ENCODE measurements at places on chromosomes 12 and 14.

DNA sequence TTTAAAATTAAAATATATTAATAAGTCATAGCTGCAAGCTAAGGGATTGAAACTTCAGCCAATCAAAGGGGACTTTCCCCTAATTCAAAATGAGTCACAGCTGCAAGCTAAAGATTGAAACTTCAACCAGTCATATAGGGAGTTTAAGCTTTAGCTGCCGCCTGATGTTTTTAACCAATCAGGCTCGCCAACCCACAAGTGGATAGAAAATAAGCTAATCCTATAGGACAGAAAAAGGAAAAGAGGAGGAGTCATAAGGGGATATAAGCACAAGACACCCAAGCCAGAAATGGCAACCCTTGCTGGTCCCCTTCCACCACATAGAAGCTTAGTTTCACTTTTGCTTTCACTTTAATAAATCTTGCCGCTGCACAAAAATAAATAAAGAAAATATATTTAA is 1154.6 kb downstream of the GALC start:
- peak; percentile 23 for DNase-seq

DNA sequence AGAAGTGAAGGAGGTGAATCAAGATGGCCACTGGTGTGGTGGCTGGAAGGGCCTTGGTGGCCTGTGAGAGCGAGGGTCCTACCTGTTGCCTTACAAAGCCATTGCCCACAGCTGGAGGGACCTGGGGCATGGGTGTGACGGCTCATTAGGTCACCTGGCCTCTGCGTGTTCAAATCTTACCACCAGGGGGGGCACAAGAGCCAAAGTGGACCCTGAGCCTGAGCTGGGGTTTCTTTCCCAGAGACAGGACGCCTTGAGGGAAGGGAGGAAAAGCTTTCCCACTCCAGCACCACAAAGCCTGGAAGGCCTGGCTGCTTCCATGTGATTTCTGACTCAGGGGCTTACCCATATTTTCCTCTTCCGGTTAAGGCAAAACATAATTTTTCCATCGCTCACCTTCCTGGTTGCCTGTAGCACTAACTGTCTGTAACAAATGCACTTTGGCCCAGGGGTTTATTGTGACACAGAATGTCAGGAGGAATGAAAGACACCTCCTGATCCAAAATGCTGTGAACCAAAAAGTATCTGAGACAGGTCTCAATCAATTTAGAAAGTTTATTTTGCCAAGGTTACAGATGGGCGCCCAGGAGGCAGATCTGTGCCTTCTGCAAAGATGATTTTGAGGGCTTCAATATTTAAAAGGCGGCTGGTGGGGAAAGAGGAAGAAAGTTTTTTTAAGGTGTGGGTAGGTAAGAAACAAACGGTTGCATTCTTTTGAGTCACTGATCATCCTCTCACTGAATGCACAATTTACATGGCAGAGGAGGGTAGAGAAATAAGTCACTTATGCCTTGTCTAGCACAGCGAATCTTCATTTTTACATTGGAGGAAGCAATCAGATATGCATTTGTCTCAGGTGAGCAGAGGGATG is 4.3 kb upstream of the CD9 start:
- peak; percentile 82 for DNase-seq

GRCh38 chr12:77953528-77954205 is 123.0 kb downstream of the NAV3 start:
- no peak for DNase-seq

DNA sequence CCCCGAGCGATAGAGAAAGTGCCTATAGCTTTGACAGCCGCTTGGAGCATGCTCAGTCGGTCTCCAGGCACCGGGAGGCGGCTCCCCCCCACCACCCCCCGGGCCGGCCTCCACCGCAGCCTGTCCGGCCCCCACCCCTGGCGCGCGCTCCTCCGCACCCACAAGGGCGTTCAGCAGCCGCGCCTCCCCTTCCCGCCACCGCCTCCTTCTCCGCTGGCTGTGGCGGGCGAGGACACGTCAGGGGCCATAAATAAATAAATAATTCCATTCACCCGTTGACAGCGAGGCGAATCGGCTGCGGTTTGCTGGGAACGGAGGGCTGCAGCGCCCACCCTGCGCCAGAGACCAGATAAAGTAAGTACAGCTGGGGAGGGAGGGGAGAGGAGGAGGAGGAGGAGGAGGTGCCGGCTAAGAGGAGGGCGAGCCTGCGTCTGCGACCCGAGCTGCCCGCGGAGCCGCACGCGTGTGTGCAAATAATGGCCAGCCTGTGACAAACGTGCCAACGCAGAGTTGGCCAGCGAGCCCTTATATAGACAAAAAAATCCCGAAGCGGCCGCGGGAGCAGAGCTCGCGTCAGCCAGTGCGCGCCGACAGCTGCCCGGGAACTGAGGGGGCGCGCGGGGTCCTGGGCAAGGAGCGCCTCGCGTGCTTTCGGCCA is at the start of gene SLC16A7:
TSS of gene SLC16A7 (plus strand) at position 147 of the 658 bp plus-strand sequence. CDS start 108,773 bp downstream, outside the sequence.
- DNase-seq = peak; percentile 84

DNA sequence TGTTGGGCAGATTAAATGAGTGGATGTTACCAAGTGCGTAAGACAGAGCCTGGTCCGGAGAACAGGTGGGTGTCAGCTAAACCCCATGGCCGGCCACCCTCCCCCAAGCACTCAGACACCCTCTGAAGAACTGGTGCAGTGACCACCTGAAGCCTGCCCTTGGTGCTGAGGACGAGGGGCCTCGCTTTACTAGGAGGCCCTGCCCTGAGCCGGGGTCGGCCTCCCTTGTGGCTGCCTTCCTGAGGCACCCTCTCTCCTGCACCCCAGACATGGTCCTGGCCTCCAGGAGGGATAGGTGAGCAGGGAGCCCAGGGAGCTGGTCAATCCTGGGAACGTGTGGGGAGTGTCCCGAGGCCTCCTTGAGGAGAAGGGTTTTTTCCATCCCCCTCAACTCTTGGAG is 4.9 kb upstream of the KIF26A start:
- DNase-seq = no peak

DNA sequence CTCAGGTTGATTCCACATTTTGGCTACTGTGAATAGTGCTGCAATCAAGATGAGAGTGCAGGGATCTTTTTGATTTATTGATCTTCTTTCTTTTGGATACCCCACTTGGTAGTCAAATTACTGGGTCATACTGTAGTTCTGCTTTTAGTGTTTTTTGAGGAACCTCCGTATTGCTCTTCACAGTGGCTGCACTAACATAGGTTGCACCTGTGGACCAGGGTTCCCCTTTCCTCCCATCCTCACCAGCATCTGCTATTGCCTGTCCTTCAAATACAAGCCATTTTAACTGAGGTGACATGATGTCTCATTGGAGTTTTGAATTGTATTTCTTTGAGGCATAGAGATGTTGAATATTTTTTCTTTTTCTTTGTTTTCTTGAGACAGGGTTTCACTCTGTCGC is 152.5 kb upstream of the TMEM132C start:
- DNase-seq = no peak

DNA sequence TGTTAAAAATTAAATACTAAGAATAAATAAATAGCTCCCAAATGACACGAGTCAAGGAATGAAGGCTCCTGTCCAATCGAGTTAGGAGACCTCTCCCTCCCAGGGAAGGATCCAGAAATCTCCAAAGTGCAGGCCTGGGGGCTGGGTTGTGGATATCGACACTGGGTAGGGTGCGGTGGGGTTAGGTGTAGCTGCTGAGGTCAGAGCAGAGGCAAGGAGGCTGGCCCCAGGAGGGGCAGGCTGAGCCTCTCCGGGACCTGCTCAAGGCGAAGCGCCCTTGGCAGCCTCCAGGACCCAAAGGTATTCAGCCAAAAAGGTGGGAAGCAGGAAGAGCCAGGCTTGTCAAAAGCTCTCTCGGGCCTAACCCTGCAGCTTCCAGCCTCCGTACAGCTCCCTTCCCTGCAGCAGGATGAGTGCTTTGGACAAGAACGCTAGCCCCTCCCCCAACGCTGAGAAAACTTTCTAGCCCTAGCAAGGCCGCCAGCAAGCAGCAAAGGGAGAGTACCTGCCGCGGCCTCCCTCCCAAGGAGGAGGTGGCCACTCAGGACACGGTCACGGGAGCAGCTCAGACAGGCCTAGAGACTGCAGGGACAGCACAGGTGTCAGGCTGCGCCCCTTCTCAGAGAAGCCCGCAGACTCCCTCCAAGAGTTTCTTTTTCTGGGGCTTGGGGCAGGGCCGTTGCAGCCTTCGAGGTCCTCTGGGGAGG is 3.7 kb upstream of the PNMA1 start:
- DNase-seq = no peak

DNA sequence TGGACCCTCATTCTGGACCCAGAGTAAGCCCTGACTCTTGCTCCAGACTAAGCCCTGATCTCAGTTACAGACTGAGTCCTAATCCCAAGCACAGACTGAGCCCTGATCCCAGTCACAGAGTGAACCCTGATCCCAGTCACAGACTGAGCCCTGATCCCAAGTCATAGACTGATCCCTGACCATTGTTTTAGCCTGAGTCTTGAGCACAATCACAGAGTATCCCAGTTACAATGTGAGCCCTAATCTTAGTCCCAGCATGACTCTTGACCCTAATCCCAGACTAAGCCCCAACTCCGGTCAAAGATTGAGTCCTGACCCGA is 240.6 kb downstream of the RBM19 start:
- DNase-seq = no peak

- DNase-seq = peak; percentile 89
These were observed 65.0 kb downstream of the SETD3 start for GRCh38 chr14:99415496-99416281.

DNA sequence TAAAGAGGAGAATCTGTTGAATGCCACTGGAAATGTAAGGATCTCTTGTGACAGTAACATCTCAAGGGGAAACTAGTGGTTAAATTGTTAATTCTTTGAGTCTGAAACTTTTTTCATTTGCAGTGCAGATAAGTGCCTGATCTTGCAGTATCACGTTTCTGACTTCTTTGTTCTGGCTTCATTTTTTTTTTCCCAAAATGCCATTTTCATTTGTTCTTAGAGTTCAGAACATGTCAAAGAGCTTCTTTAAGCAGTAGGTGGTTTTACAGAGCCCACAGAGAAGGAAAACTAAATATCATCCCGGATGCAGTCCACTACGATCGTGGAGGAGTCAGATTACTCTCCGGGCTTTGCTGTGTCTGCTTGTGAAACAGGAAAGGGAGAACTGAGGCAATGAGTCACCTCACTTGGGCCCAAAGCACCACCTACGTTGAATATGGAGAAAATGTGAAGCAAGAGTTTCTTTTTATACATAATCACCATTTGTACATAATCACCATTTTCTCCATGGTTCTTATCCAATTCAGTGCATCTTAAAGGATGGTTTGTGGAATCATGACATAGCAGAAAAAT is 43.9 kb downstream of the HMGA2 start:
- peak; percentile 87 for DNase-seq

DNA sequence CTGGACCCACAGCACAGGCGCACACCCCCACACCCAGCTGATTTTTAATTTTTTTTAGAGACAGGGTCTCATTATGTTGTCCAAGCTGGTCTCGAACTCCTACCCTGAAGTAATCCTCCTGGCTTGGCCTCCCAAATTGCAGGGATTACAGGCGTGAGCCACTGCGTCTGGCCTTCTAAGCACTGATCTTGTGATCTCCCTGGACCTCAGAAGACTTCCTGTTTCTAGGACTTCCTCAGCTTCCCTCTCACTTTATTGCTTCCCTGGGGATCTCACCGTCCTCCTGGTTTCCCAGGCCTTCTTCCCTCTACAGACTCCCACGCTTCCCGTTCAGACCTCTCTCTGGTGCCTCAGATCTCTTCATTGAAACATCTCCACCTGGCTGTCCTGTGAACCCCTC is 13.8 kb downstream of the ZNF839 start:
- peak; percentile 42 for DNase-seq

DNA sequence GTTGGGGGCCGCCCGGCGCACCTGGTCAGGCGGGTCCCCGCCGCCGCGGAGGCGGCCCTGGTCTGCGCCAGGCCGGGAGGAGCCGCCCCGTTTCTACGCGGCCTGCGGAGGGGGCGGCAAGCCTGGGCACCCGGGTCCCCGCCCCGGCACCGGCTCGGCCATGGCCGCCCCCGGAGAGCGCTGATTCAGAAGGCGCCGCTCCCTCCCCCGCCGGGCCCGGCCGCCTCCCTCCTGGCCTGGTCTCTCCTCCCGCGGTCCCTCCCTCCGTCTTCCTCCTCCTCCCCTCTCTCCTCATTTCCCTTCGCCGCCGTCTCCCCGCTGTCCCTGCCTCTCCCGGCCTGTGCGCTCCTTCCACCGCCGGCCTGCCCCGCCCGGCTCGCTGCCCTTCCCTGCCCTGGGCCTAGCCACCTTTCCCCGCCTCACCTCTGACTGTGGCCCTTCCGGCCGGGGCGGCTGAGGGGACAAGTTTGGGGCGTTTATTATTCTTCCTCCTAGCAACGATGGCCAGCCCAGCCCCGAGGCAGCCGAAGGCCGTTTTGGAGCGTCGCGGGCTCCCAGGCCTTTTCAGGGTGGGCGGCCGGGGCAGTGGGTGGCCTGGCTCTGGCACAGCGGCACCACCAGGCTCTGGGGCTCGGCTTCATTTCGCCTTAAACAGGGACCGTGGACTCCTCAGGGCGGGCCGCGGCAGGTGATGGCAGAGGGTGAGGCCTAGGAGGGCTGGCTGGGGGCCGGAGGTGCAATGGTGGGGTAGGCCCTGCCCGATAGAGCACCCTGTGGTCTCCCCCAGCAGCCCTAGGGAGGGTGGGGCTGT is 768 bp downstream of the CEP170B start:
- DNase-seq = peak; percentile 90

- DNase-seq = no peak
These were observed 383.7 kb downstream of the EGLN3 start for GRCh38 chr14:33567023-33567728.

DNA sequence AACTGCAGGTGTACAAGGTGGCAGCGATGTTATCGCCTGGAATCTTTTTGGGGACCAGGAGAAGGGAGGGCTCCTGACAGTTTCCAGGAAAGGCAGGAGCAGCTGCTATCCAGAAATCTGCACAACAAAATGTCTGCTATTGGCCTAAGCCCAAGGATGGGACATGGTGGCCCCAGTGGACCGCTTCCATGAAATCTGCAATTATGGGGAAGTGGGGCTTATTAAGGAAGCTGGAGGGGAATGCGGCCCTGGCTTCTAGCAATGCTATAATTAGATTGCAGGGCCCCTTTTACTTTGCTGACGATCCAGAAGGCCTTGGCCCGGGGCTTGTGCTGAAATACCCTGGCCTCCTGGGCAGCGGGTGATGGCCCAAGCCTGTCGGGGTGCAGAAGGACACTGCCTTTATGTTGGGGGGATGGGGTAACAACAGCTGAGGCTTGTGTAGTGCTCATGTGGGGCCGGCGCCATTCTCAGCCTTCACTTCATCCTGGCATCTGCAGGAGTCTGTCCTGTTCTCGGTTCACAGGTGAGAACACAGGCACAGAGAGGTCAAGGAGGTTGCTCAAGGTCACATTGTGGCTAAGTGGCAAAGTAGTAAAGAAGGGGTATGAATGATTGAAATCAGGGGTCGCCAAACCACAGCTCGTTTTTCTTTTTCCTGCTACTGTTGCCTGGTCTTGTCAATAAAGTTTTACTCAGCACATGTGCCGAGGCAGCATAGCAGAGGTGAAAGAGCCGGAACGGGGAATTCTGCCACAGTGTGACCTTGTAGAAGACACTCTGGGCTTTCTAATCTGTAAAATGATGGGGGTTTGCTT is 153.5 kb downstream of the RBM19 start:
- no peak for DNase-seq
